ENCODE measurements at places on chromosomes 4 and X.

- no peak for DNase-seq
These were observed 1.9 kb downstream of the TACC3 start for GRCh38 chr4:1723131-1723801.

DNA sequence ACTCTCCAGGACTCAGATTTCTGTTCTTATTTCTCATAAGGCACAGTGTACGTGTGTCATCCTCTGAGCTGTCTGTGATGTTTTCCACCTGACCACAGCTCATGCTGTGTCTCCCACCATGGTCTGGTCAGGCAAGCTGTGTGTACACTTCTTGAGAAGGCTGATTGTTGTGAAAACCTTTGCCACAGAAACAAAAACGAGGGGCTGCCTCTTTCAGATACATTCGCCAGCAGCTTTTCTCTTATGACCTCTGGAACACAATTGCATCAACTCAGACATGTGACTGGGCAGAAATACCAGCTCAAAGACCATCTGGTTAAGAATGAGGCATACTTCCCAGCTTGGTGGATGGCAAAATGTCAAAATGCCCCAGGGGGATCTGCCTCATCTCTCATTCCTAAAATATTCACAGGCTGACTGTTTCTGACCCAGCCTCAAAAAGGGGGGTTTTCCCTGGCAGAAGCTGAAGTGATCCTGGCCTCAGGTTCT, 46.1 kb downstream of the PGRMC2 start:
- no peak for DNase-seq

DNA sequence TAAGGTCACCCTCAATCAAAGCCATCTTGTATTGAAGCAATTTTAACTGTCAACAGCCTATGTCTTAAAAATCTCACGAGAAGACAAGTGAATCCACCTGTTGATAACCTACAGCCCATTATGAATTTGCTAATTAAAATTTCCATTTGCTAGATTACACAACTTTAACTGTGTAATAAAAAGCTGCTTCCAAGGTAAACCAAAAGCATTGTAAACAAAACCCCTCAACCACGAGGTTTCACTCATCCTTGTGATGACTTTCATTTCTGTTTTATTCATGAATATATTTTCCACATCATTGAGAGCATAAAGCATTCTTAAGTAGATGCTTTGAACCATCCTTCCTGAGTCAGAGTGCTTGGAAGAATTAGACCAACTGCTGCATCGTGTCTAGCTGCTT, 217.5 kb upstream of the GYPA start:
- no peak for DNase-seq

GRCh38 chrX:24513416-24513815, 48.3 kb downstream of the PDK3 start:
- DNase-seq, result no peak

DNA sequence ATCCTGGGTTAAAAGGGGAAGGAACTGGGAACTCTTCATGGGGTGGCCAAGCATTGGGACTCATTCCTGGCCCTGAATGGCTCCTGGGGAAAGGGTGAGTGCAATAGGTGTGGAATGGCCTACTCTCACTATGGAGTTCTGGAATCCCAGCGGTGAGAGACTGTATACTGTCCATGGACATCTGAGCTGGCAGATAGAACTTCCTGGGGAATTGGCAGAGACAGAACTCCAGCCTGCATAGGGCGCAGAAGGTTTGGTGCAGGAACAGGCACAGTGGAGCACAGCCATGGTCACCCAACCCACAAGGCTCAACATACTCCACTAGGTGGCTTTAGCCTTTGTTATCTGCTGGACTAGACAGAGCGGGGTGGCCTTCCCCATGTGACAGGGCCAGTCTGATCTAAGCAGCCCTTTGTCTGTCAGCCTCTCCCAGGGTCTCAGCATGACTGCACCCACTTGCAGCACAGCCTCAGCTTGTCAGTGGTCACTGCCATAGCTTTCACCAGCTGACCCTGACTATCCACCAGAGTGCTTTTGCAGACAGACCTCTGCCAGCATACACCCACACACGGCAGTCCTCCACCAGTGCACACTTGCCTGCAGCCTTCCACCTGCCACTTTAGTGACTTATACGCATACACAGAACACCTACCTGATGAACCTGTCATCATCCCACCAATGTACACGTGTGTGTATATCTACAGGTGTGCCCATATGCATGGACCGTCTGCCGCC, 48.4 kb downstream of the TECRL start:
- no peak for DNase-seq
